ENCODE measurements at places on chromosomes 16 and 17.

DNA sequence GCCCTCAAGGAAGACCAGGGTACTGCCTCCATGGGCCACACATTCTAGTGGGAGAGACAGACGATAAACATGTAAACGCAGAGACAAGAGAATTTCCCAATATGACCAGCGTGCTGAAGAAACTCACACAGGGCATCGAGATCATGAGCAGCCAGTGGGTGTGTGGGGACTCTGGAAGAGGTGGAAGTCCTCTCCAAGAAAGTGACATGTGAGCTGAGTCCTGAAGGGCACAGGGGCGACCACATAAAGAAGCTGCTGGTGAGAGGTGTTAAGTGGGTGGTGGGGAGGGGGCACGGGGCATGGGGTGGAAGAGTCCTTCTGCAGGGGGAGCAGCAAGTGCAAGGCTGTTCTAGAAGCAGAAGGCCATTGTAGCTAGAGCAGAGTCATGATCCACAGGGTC is 21.0 kb upstream of the RAP1GAP2 start:
- no peak for DNase-seq

DNA sequence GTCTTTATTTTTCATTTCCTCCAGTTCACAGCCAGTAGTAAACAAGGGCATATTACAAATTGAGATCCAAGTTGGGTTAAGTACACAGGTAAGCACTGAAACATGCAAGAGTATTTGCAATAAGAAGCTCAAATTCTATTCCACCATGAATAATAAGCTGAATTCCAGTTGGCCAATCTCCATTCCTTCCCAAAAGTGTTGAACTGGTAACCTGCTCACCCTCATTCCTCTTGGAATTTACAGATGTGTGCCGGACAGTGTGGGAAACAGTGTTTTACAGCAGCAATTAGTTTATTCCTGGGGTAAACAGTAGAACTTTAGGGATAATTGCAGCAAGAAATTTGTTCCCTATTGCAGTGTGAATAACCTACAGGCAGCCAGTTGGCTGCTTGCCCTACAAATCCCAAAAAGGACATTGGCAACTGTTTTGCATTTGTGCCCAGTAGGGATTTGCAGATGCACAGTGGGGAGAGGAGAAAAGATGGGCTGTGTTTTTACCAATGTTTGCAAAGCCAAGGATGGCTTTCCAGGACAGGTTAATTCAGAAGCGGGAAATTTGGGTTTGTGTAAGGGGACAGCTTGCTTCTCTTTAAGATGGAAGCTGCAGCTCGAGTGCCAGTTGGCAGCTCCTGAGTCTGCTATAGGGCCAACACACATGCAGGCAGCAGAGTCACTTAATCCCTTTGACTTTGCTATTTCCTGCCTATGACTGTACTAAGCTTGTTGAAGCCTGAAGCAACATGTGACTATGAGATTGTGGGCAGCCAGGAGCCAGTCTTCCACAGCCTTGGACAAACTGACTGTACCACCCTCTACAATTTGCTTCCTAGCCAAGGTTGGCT is 318.9 kb downstream of the MAP2K6 start:
- no peak for DNase-seq

GRCh38 chr17:79160980-79161636 is 86.5 kb downstream of the ENGASE start:
- peak; percentile 7 for DNase-seq

- DNase-seq: peak; percentile 80
Measured at GRCh38 chr17:31858642-31859486, at the start of gene COPRS. TSS of gene COPRS (minus strand) at chr17:31859244. CDS start at chr17:31859199, 45 bp downstream.

DNA sequence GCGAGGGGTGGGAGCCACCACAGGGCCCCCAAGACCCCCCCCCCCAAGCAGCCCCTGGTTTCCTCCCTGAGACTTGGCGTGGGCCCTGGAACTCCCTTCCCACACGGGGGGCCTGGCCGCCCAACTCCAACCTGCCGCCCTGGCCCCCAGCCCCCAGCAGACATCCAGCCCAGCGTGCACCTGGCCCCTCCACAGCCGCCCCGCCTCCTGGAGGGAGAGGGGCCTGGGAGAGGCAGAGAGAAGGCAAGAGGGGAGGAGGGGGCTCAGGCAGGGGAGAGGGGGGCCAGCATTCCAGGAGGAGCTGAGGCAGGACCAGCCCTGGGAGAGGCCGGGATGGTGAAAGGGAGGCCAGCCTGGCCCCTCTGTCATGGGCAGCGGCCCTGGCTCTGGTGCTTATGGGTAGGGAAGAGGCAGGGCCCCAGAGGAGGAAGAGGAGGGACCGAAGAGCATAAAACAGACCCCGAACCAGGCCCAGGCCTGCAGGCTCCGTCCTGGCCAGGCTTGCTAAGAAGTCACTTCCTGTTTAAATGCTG is 16.7 kb downstream of the IL34 start:
- no peak for DNase-seq

- DNase-seq: no peak
Measured at GRCh38 chr17:79921411-79922115, 82.3 kb upstream of the CBX4 start.

GRCh38 chr16:50594308-50595260 is 46.4 kb downstream of the NKD1 start:
- no peak for DNase-seq

GRCh38 chr16:13896543-13897182 is 23.3 kb upstream of the ERCC4 start:
- DNase-seq: no peak

DNA sequence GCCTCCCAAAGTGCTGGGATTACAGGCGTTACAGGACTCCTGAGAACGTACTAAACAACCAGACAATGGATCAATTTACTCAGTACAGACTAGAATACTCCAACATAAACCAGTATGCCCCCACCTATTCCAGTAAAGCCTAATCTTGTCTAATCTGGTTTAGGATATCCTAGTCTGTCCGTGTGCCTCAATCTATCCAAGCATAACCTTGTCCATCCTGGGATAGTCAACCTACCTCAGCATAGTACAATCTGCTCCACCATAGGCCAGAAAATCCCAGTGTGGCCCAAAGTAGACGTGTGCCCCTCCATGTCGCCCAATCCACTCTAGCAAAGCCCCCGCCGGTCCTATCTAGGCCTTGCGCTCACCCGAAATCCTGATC is 625 bp downstream of the DVL2 start:
- no peak for DNase-seq

DNA sequence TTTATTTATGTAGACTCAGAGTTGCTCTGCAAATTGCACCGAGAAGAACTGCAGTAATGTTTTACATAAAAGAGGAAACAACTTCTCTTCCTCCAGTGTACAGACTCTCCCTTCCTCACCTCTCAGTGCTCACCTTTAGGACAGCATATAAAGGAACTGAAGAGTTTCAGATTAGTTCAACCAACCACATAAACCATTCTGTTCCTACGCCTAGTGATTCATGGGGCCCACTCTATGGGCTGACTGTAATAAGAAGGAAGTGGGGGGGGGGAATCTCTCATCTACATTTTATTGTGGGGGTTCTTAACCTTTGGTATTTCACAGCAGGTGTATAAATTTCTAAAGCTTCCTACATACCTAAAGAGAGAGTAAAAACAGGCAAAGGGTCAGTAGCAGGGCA is 18.3 kb downstream of the ZSWIM7 start:
- no peak for DNase-seq

GRCh38 chr17:34859652-34860051 is 101.6 kb downstream of the CCT6B start:
- no peak for DNase-seq

GRCh38 chr16:81519301-81520150 is 74.9 kb downstream of the CMIP start:
- no peak for DNase-seq

- DNase-seq: no peak
Measured at GRCh38 chr16:55876854-55877253, 1.7 kb upstream of the CES5A start.

Measured in CD4-positive, alpha-beta T cell treated with Interleukin-10 for 1 hour (primary cell).